ENCODE measurements at places on chromosomes 5 and 9.

DNA sequence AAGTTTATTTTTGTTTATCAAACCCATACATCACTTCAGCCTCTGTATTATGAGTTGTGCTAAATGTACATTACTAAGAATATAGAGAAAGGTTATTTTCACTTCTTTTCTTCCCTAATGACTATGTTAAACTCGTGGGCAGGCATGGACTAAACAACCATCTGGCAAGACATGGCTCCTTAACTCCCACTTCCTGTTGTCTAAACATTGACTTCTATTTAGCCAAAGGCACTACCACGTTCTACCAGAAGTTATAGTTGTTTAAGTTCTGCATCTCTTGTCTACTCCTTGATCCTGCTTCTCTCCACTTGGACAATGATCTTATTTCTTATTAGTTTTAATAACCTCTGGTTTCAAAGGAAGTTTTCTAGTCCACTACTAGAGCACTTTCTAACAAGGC, 136.1 kb downstream of the MACIR start:
- no peak for DNase-seq

- no peak for DNase-seq
Observed at GRCh38 chr5:93573354-93574351, 7.4 kb downstream of the NR2F1-AS1 start.

DNA sequence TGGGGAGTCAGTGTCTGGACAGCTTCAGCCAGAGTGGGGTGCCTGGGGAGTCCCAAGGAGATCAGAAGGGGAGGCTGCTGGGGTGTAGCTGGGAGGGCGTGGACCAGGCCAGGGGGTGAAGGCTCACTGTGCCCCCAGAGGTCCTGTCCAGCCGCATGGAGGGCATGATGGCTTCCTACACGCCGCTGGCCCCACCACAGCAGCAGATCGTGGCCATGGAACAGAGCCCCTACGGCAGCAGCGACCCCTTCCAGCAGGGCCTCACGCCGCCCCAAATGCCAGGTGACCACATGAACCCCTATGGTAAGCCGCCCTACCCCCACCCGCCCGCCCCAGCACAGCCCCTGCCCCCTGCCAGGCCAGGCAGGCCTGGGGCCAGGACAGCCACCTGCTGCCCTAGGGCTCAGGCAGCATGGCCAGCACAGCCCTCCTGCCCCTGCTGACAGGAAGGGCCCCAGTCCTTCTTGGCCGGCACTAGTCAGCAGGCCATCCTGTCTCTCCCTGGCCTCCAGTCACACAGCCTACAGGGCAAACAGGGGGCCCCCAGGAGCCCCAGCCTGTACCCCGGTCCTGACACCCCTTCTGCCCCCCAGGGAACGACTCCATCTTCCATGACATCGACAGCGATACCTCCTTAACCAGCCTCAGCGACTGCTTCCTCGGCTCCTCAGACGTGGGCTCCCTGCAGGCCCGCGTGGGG, 82.1 kb downstream of the LMX1B start:
- DNase-seq = no peak

- DNase-seq = no peak
Observed at GRCh38 chr9:68746525-68746924, 41.5 kb downstream of the PIP5K1B start.

DNA sequence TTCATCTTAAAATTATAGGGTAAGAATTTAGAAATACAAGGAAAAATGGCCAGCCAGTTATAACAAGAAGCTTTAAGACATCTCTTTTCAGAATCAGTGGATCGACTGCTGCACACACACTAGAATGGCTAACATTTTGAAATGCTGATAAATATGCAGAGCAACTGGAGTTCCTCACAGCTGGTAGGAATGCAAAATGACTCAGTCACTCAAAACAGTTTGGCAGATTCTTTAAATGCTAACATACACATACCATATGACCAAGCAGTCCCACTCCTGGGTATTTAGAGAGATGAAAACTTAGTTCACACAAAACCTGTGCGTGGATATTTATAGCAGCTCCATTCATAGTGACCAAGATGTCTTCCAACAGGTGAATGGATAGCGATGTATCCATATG, 23.2 kb upstream of the PSAT1 start:
- DNase-seq = no peak

DNA sequence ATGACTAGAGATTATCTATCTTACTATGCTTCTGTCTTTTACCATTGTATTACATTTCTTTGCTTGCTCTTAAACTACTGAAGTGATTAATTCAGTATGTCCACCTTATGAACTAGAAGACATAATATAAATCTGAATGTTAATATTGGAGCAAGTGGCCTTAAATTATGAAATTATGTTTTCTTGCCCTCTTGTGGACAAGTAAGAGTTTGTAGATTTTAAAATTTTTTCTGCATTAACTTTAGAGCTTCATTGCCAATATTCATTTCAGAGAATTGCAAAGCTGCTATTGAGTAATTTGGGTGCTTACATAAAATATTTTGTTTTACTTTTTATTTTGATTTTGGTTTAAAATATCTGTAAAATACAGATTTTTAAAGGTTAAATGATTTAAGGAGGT, 55.3 kb downstream of the RANBP17 start:
- DNase-seq = no peak
